ENCODE measurements at places on chromosomes 16 and 17.

DNA sequence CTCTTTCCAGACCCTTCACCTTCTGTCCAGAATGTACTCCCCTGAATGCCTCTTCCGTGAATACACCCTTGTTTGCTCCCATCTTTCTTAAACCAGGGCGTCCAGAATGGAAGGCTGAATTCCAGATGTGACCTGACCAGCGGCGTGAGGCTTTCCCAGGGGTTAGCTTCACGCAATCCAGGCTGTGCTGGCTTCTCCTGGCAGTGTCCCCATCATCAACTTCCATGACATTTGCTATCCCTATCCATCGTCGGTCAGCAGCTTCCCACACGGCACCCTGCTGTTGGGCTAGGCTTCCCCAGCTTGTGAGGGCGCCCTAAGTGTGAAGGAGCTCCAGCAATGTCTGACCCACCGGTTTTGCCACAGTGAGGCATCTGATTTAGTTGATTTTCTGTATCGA, 339.8 kb upstream of the TNRC6C start:
- no peak for DNase-seq

DNA sequence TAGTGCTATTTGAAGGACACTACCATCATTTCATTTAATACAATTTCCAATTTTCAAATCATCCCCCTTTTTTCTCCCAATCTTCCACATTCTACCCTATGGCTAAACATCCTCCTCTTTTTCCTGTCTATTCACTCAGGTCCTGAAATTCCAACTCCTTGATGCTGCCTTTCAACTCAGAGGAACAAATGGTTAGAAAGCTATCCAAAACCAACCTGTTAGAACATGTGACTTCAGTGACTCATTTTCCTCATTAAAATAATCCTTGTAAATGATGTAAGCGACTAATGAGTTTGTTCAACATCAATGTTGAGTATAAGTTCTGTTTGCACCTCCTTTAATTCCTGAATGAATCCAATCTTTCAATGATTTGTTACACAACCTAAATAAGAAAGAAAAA, 5.5 kb downstream of the PSMD12 start:
- DNase-seq = no peak

- DNase-seq = no peak
Observed at GRCh38 chr16:71540-72401, 660 bp downstream of the RHBDF1 start.

DNA sequence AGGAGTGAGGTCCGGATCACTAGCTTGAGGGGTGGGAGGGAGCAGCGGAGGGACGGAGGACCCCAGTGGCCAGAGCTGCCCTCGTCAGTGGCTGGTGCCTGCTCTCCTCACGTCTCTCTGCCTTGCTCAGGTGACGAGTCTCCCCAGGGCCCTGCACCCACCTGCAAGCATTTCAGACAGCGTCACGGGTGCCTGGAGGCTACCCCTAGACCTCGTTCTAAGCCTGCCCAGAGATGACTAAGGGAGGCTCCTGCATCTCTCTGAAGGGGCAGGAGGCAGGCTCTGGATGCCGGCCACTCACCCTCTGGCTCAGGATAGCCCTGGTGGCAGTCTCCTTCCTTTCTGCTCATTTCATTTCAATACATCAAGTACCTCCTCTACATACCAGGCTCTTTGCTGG, 68.8 kb downstream of the MRC2 start:
- DNase-seq = no peak

- no peak for DNase-seq
Observed at GRCh38 chr17:27469256-27469655, 13.0 kb downstream of the KSR1 start.

DNA sequence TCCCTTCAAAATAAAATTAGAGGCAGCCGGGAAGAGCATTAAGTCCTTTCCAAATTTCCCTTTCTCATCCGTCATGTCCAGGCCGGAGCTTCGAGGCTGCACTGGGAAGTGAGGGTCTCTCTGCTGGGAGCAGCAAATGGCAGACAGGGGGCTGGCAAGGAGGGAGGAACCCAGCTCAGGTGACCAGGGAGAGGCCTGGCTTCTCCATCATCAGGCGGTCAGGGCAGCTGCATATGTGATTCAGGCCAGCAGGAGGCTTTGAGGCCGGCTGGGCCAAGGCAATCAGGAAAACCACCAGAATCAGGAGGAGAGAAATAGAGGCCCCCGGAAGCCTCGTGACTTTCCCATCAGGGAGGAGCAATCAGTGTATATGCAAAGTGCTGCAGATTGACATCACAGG, 85.0 kb upstream of the RPL38 start:
- no peak for DNase-seq

GRCh38 chr17:49731435-49731831, 23.7 kb upstream of the SLC35B1 start:
- DNase-seq = no peak

GRCh38 chr17:31829649-31830048, 29.4 kb downstream of the COPRS start:
- no peak for DNase-seq

Data from GM19239 (cell line).